ENCODE measurements at places on chromosomes 6 and 20.
A peak's percentile ranks its signal among the peaks of the same experiment; 100 is the strongest.

DNA sequence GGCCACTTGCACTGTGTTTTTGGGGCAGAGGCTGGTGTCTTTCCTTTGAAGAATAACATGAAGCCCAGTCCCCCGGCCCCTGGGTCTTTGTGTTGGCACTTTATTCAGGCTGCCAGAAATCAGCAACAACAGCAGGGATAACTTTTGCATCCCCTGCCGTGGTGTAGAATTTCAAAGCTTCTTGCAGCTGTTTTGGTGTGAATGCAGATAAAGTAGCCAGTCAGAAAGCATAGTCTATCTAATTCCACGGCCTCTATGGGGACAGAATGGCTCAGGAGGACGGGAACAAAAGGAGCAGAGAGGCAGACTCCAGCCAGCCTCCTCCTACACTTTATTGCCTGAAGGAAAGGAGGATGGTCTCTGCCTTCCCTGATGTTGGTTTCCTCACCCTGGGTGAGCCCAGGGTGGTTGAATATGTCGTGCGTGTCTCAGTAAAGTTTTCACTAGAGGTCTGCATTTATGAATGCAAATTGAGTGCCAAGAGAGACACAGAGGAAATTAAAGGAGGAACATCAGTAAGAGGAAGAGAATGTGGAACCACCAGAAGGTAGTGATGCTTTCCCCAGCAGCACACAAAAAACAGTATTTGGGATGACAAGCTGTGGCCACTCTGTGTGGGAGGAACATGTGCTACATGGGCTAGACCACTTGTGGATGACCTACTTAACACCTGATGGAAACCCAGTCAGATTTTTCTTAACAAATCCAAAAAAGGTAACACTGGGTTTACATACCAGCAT, 125.9 kb upstream of the TRAF3IP2 start:
- no peak for DNase-seq

DNA sequence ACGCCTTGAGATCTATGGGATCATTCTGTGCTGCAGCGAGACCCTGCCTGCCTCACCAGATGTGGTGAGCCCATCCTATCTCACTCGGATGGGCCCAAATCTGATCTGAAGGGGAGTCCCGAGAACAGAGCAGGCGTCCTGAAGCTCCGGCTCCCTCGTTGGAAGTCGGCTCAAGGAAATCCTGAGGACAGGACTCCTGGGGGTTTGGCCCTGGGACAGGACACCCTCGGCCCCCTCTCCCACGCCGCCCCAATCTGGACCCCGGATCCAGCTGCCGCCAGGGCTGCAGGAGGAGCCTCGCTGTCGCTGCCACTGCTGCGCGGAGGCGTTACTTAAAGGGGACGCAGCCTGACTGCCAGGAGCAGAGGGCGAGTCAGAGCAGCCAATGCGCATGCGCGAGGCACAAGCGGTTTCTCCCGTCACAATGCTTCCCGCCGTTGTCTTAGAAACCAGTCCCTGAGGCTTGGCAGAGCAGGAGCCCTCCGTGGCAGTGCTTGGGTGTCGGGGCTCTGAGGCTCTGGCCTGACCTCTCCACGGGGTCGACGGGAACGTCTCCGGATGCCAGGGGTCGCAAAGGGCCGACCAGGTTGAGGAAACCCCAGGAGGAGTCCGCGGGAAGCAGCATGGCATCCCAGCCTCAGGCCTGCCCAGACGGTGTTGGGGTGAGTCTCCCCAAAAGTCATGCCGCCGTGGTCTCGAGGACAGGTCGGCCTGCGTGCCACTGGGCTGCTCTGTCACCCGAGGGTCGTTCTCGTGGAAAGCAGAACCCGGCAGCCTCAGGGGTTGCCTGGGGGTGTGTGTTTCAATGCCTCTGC, 1567.8 kb upstream of the DEFB115 start:
- peak; percentile 7 for DNase-seq

GRCh38 chr6:130615816-130616215, 211.4 kb upstream of the SMLR1 start:
- no peak for DNase-seq

GRCh38 chr20:36102809-36103596, 51.5 kb upstream of the EPB41L1 start:
- DNase-seq = no peak

DNA sequence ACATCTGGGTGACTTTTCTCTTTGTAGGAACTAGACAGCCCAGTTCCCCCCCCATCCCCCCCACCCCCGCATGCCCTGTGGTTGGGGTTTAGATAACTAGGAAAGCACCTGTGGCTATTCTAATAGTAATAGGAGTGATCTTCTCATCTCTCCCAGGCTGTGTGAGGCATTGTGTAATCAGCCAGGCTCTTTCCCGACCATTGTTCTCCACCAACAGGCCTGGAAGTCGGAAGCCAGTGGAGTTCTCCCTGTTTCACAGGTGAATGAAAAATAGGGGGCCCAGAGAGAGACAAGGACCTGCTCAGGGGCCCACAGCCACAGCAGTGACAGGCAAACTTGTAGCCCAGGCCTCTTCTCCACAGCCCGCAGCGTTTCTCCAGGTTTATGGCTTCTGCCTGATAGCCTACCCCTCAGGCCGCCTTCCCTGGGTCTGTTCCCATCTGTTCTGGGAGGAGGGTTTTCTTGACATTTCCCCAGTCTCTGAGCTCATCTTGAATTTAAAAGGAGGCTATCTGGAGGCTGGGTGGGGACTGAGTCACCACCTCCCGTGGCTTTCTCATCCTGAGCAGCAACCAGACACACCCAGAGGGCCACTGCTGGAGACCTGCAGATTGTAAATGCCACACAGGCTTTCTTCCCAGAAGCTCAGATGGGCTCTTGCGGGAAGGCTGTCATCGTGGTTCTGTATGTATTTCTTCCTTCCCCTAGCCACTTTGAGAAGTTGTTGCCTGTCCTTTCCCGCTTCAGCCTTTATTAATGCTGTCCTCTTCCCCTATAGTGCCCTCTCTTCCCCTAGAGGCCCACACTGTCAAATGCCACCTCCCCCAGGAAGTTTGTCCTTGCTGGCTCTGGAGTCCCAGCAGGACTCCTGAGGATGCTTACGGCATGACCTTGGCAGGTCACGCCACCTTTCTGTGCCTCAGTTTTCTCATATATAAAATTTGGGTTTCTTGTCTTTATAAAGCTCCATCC, 75.9 kb upstream of the MYL9 start:
- no peak for DNase-seq

GRCh38 chr6:165098165-165098564, 211.2 kb downstream of the C6orf118 start:
- no peak for DNase-seq

GRCh38 chr20:39898467-39898852, 790.6 kb downstream of the MAFB start:
- DNase-seq = no peak

GRCh38 chr6:21404577-21404976, 189.0 kb upstream of the SOX4 start:
- no peak for DNase-seq

- DNase-seq = no peak
These were observed 48.3 kb downstream of the AKAP7 start for GRCh38 chr6:131183427-131184095.

- DNase-seq = no peak
These were observed 286.9 kb downstream of the PTPRK start for GRCh38 chr6:128233531-128233930.

DNA sequence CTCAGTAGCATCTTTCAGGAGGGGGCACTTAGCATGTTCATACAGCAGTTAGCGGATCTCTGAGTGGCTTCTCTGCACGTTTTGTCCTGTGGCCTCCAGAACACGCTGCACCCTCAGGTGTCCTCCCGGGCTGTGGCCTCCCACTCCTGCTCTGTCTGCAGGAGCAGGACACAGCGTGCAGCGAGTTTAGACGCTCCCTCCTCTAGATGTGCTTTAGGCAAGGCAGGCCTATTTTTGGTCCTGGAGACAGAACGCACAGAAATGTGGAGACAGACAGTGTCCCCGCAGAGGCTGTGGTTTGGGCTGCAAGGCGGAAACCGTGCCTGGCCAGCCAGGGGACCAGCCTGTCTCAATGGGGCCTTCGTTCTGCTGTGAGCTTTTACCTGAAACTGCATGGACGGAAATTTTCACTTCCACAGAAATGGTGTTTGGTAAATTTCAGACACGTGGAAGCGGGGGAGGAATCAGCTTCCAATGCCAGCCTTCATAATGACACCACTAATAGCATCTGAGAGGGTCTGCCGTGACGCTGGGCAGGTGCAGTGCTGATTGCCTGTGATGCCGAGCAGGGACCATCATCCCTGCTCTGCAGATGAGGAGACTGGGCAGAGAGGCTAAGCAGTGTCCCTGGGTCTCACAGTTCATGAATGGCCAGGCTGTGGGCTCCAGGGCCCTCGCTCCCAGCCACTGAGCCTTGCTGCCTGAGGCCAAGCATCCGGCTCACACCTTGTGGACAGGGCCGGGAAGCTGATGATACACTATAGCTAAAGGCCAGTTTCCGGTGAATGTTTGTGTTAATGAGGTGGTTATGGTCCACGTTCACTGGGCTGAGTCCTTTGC, 120.9 kb downstream of the SYCP2 start:
- DNase-seq = no peak

- DNase-seq = no peak
These were observed 105.8 kb upstream of the DUSP22 start for GRCh38 chr6:186340-186965.

DNA sequence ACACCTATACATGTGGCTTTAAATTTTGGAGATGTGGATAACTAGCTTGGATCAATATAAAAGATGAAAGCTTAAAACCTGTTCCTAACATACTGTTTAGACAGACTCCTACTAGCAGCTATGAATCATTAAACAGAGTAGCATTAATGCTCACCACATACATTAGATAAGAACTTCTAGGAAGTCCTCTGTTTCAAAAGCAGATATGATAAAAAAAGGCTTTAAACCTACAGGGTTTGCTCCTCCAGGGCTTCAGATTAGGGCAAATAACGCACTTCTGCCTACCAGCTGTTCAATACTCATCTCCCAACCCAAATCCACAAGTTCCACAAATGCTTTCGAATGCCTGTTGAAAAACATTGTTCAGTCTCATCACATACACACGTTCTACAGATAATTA, 1.5 kb downstream of the REPS1 start:
- DNase-seq = no peak

- DNase-seq = no peak
These were observed 473.7 kb upstream of the JARID2 start for GRCh38 chr6:14772188-14772587.

GRCh38 chr6:157751547-157752200, 71.4 kb upstream of the SNX9 start:
- DNase-seq = no peak

DNA sequence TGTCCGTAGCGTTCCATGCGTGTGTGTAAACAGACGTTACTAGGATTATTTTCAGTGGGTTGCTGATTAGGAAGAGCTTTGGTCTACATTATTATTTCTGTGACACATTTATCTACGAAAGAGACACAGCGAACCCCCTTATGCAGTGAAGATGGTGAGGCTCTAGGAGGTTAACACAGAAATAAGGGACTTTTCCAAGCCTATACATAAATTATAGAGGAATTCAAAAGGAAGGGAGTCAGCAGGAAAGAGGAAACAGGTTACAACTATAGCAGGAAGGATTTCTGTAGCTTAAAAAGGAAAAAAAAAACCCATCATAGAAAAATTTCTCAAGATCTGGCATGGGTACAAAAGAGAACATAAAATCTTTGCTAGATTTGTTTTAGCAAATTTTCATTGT, 12.9 kb upstream of the RPS6KA2 start:
- no peak for DNase-seq

DNA sequence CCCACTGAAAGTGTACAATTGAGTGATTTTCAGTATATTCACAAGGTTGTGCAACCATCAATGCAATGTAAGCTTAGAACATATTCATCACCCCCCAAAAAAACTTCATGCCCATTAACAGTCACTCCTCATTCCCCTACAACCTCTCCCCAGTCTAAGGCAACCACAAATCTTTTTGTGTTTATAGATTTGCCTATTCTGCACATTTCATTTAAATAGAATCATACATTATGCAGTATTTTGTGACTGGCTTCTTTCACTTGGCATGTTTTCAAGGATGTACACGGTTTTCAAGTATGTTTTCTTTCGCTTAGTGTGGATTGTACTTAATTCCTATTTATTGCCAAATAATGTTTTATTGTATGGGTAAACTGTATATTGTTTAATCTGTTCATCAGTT, 329.3 kb upstream of the RNF24 start:
- DNase-seq = no peak

DNA sequence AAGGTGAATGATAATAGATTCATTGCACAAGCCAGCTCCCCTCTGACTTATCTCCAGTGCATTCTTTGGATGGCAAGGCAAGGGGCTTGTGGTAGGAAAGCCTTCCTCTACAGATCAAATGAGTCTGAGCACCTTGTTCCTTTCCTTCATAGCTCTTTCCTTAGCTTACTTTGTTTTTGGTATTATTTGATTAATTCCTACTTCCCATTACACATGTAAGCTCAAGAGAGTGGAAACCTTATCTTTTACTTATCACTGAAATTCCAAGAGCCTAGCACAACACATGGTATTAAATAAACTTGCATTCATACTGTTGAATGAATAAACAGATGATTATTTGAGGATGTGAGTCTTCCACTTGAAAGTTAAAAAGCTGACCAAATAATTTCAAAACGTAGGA, 41.7 kb downstream of the FRK start:
- no peak for DNase-seq

- DNase-seq = no peak
These were observed 103.4 kb upstream of the CDYL start for GRCh38 chr6:4672772-4673171.

GRCh38 chr20:48668451-48668946, 159.3 kb downstream of the PREX1 start:
- DNase-seq = no peak

DNA sequence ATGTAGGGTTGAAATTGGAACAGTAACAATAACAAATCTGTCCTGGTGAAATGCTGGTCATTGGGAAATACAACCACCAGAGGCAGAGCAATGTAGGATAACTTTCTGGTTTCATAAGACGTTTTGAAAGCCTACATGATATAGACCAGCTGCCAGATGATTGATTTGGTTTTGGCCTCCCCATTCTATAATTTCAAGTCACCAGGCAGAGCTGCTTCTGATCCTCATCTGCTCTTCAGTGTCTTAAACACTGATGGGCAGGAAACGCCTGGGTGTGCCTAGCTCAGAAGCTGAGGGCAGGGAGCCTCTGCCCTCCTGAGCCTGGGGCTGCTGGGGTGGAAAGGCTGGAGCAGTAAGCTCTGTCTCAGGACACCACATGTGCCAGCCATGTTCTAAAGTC, 24.5 kb downstream of the DHX35 start:
- no peak for DNase-seq

- DNase-seq = no peak
These were observed 12.8 kb upstream of the DUSP22 start for GRCh38 chr6:279341-280029.
